D341Med (cell line): ENCODE measurements at places on chromosomes 1 and 21.
A peak's percentile ranks its signal among the peaks of the same experiment; 100 is the strongest.

- DNase-seq, result no peak
These were observed 17.0 kb upstream of the BSDC1 start for GRCh38 chr1:32411261-32411660.

GRCh38 chr1:84643183-84643582 is 47.1 kb downstream of the SSX2IP start:
- DNase-seq, result no peak

GRCh38 chr1:97919585-97920261 is 1.1 kb downstream of the DPYD start:
- DNase-seq, result no peak

- DNase-seq, result no peak
These were observed 74.1 kb upstream of the DYNLT5 start for GRCh38 chr1:66678146-66678545.

- no peak for DNase-seq
These were observed 540.1 kb upstream of the RGS18 start for GRCh38 chr1:191618181-191618580.

DNA sequence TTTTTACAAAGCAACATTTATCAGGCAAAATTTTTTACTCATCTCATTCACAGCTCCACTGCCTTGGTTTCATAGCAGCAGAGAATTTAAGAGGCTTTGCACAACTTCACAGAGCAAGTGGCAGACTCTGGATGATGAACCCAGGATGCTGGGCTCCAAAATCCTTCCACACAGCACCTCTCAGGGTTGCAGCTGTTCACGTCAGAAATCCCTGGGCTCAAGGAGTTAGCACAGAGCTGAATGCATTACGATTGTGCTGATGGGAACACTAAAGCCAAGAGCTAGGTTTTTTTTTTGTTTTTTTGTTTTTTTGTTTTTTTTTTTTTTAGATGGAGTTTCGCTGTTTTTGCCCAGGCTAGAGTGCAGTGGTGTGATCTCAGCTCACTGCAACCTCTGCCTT is 2.4 kb upstream of the HTR6 start:
- DNase-seq, result no peak

DNA sequence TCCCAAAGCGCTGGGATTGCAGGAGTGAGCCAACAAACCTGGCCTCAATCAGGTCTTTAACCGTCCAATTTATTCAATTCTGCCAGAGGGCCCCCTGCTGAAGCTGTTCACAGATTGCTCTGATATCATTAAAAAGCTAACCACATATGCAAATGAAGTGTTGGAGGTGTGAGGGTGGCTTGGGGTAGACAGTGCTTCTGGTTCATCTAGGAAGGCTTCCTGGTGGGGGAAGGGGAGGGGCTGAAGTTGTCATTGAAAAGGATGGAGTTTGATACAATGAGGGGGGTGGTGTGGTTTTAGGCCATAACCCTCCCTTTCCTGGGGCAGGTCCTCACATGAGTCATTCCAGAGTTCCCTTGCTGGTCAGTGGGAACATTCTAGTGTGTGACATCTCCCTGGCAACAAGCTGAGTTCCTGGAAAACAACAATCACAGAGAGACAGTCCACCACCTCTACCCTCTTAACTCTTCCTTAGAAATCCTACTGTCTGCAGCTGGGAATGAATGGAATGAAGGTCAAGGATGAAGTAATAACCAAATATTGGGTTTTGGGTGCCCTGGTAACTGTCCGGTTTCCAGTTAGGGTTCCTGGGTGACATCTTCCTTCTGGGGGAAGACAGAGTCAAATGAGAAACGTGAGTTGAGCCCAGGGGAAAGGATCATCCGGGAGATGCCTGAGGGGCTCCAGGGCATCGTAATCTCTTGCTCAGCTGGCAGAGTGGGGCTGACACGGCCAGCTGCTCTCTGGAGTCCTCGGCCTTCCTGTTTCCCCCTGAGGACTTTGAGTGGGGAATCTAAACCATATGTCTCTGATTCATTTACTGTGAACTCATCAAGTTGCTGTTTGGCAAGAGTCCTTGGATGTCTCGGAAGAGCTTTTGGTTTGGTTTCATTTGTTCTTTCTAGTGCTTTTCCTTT is 32.2 kb downstream of the BATF3 start:
- DNase-seq, result peak; percentile 76

DNA sequence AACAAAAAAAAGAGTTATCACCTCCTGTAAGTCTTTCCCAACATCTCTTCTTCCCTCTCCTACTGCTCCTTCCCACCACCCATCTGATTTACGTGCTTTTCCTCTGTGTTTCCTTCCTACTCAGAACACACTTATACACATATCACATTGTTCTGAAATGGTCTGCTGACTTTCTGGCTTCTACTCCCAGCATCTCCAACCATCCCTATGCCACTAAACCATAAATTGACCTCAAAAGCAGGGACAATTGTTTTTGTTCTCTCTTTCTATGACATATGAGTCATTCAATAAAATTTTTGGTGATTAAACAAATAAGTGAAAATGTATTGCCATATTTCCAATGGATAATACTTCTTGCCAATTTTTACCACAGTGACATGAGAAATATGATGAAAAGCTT is 8.2 kb downstream of the GOLPH3L start:
- DNase-seq, result no peak

DNA sequence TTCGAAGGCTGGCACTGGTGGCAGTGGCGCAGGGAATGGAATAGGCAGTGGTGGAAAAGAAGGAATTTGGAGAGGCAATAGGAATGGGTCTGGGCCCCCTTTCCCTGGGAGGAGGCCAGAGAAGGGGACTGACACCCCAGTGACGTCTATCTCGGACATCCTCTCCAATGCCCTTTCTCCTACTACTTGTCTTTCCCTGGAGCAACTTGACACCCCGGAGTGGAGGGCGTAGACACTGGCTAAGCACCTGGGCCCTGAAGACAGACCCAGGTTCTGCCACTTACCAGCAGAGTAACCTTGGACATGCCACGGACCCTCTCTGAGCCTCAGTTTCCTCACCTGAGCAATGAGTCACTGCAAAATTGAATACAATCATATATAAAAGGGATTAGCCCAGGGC is 86.8 kb downstream of the CAMK2N1 start:
- DNase-seq, result no peak

GRCh38 chr1:51044834-51045233 is 57.2 kb upstream of the C1orf185 start:
- no peak for DNase-seq

GRCh38 chr1:162360237-162360873 is 16.3 kb downstream of the SPATA46 start:
- DNase-seq, result no peak

DNA sequence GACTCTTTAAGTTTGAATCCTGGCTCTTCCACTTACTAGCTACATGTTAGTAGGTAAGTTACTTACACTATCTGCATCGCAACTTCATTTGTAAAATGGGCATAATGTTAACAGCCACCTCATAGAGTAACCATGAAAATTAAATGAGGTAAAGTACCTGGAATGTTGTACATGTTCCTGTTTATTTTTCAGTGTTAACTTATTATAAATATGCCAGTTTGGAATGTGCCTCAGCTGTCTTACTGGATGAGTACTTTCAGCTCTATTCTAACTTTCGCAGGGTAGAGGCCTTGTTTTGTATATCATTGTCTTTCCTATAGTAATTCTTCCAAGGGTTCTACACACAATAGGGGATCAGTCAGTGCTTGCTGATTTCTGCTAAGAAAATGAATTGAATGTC is 167.4 kb downstream of the DUSP10 start:
- no peak for DNase-seq

- DNase-seq, result no peak
These were observed 85.9 kb upstream of the EDEM3 start for GRCh38 chr1:184840596-184840995.

- no peak for DNase-seq
These were observed 2.0 kb downstream of the INAVA start for GRCh38 chr1:200896531-200897196.

DNA sequence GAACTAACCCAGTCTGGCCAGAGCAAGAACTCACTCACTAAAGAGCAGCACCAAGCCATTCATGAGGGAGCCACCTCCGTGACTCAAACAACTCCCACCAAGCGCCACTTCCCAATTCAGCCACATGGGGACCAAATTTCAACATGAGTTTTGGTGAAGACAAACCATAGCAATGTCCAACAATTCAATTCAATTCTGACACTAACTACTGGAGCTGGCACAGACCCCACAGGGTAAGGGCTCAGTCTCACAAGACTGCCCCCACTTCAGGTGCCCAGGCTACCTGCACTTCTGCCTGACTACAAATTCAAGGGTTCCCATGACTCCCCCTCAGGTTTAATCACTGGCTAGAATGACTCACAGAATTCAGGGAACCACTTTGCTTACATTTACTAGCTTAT is 48.8 kb upstream of the RAP1A start:
- no peak for DNase-seq

- peak; percentile 6 for DNase-seq
These were observed 36.0 kb downstream of the PABPC4 start for GRCh38 chr1:39540504-39541031.

DNA sequence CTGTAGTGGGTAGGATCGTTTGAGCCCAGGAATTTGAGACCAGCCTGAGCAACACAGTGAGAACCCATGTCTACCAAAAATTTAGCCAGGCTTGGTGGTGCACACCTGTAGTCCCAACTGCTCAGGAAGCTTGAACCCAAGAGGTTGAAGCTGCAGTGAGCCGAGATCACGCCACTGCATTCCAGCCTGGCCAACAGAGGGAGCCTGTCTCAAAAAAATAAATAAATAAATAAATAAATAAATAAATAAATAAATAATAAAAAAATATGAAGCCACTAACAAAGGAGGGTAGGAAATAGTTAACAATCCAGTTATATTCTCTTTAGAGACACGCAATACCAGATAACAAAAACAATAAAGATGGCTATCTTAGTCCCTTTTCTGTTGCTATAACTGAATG is 11.9 kb upstream of the CBR3 start:
- DNase-seq, result no peak

- DNase-seq, result peak; percentile 65
These were observed 37.0 kb downstream of the IL6R start for GRCh38 chr1:154442006-154442740.

DNA sequence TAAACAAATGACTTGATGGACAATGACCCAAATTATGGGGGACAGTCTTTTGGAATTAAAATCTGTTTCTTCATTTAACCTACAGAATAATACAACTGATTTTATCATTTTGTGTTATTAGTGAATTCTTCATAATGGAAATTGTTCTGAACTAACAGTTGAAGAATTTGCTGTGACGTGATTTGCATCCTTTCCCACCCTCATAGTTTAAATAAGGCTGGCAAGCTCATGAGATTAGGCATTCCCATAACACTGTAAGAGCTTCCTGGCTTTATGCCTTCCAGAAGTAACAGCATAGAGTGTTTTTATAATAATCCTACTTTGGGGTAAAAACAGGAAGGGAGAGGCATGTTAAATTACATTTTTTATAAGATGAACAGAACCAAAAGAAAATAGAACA is 95.7 kb downstream of the ATP6V1G3 start:
- DNase-seq, result no peak

GRCh38 chr1:201636510-201636971 is 97.6 kb downstream of the NAV1 start:
- no peak for DNase-seq

DNA sequence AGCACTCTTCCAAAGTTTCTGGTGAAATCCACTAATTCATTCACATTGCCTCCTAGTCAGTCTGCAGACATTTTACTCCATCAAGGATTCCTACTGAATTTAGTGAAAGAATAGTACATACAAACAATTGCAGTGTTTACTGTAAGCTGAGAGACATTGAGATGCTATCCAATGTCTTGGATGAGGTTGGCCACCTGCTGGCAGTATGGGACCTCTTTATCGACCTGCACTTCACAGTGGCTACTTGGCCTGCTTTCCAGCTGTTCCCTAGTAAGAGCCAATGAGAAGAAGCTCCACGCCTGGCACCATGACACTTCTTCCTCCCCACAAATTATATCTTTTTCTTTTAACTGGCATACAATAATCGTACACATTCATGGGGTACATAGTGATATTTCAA is 51.5 kb upstream of the LRIF1 start:
- no peak for DNase-seq

DNA sequence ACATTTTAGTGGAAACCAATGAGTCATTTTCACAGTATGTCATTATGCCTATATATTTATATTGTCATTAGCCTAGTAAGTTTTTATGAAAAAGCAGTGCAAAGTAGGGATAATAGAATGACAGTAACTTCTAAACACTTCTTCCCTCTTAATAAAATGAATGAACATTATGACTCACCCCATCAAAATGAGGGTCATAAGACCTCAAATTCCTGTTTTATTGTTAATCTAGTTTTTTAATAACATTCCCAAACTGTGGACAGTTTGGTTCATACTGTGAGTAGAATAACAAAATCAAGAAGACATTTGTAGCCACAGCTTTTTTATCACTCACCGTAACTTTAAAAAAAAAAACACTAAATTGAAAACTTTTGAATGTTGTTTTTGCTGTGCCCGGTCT is 160.5 kb downstream of the LRRC40 start:
- DNase-seq, result no peak

- DNase-seq, result no peak
These were observed 42.8 kb upstream of the MAGOH start for GRCh38 chr1:53281133-53281532.

GRCh38 chr1:62774006-62774405 is 9.9 kb upstream of the ATG4C start:
- DNase-seq, result no peak

- no peak for DNase-seq
These were observed 35.4 kb upstream of the ENAH start for GRCh38 chr1:225688345-225688744.

GRCh38 chr1:186492531-186493291 is 31.8 kb upstream of the PDC start:
- no peak for DNase-seq

DNA sequence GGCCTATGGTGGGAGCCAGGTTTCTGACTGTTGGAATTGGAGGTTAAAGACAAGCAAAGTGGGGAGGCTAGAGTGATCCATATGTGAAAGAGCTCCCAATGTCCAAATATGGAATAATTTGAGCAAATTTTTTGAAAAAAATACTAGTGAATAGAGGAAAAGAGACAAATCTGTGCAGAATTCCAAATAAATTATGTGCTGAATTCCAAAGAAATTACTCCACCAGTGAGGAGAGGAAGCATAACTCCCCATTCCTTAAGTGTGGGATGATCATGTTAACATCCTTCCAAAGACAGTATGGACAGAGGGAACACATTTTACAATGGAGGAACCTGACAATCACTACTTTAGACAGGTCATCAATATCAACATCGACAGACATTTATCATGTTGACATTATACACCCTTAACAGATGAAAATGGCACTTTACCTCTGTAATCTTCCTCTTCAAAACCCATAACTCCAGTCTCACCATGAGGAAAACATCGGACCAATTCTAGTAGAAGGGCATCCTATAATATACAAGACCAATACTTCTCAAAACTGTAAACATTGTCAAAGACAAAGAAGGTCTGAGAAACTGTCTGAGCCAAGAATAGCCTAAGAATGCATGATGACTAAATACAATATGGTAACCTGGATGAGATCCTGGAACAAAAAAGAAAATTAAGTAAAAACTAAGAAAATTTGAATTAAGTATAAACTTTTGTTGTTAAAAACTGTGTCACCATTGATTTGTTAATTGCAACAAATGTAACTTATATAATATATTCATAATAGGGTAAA is 71.5 kb upstream of the RGS4 start:
- DNase-seq, result no peak
